Fibroblast of skin of scalp (primary cell): ENCODE measurements at places on chromosomes 3 and 15.

DNA sequence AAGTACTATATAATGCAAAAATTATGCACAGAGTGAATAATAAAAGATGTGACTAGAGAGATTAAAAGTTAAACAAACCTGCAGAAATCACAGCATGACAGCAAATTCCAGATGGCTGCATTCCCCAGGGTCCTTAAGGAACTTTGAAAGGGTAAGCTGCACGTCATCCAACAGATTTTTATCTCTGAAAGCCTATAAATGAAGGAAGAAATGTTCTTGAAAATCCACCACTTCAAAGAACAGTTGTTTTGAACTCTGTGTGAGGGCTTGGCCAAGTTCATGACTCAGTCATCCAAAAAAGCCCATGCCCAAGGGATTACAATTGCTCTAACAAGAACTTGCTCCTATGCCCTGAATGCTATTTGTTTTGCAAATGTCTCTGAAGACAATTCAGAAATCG lies 603.6 kb downstream of the PLOD2 start:
- DNase-seq: peak; percentile 44

DNA sequence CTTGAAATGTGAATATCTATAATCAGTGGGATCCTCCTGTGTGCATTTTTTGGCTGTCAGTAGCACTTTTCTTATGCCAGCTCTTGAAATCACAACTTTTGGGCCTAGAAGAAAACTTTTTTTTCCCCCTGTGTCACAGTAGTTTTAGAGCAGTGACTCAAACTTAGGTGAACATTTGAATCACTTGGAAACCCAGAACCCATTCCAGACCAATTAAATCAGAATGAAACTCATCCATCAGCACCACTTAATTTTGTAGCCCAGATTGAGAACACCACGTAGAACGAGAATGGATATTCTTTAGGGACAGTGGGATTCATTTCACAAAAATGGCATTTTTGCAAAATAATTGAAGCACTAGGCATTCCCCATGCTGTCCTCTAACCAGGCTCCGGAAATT lies 224.8 kb upstream of the NANOGP8 start:
- DNase-seq: peak; percentile 62

GRCh38 chr3:40009991-40010390 lies 200.6 kb downstream of the MYRIP start:
- no peak for DNase-seq

DNA sequence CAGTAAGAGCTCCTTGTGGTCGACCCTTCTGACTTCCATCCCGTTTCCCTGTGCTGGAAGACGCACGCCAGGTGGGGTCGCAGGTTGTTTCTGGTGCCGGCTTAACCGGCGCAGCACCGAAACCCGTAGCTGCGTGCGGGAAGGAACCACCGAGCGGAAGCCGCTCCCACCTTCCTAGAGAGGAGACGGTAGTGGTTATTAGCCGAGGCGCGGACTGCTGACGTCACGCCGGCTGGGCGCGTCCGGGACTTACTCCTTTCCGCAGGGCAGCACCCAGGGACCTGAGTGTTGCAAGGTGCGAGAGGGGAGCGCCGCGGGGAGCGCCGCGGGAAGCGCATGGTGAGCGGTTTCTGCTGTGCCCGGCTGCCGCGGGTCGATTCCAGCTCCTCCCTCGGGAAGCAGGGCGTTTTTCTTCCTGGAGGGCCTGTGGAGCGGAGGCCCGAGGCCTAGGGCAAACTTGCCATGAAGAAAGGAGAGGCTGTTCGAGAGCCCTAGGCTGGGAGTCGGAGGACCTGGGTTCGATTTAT lies at the start of gene ZNF501:
TSS of gene ZNF501 (plus strand) at position 252 of the 527 bp plus-strand sequence. CDS start 4,787 bp downstream, outside the sequence.
- DNase-seq: peak; percentile 91

- DNase-seq: no peak
Observed at GRCh38 chr3:142268426-142268825, 43.0 kb upstream of the GK5 start.

DNA sequence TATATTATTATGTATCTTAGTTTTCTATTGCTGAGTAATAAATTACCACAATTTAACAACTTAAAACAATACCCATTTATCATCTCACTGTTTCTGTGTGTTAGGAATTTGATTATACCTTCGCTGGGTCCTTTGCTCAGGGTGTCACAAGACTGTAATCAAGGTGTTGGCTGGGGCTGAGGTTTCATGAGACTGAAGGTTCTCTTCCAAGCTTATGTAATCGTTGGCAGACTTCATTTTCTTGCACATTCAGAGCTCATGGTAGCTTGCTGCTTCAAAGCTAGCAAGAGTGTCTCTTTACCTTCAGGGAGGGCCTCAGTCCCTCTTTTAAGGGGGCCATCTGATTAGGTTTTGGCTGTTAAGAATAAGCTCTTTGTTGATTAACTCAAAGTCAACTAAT lies 293.1 kb downstream of the POLQ start:
- no peak for DNase-seq

DNA sequence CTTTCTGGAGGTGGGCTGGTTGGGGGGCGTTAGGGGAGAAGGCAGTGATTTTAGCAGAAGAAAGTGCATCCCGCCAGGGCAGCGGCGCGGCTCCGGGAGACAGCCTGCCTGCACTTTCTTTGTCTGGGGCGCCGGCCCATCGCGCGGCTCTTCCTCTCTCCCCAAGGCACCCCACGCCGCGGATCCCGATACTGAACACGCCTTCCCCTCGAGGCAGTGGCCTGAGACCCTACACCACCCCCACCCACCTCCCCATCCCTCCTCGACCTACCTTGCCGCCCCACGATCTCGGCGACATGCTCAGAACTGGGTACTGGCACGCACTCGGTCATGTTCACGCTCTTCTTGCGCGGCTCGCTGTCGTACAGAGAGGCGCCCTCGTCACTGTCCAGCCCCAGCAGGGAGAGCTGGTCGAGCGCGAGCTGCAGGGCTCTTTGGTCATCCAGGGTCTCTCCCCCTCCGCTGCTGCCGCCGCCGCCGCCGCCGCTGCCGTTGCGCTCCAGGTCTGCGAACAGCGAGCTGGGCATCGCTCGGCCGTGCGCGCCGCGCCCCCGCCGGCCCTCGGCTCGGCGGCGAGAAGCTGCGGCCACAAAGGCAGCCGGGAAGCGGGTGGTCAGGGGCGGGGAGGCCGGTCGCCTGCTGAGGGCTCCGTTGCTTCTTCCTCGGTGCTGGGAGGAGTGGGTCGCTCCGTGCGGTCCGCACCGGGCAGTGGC lies 483 bp downstream of the MEX3B start:
- peak; percentile 54 for DNase-seq
